ENCODE measurements at places on chromosomes 6 and 20.

DNA sequence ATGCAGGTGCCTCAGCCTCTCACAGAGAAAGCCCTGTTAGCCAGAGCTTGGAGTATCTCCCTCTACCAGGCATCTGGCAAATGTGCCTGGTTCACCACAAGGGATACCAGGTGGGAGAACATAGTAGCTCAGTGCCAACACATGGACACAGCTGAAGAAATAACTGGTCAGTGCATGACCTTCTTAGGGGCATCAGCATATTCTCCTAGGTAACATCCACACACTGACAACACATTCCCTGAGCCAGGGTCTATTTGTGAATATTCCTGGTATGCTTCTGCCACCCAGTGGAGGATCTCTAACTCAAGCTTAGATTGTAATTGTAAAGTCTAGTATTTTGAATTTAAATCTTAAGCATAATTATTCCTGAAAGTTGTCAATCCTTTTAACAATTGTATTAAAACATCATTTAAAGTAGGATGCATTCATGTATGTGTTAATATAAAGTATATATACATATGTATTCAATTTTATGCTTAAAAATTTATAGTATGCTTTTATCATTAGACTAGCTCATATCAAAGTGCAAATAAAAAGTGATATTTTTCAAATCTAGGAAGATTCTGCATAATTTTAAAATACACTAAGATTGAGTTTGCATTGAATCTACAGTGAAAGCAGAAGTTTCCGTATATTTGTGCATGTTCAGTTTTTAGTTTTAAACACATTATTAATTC is 45.3 kb upstream of the COL21A1 start:
- peak; percentile 76 for DNase-seq

GRCh38 chr6:42260972-42261371 is 43.3 kb upstream of the MRPS10 start:
- DNase-seq, result peak; percentile 30

DNA sequence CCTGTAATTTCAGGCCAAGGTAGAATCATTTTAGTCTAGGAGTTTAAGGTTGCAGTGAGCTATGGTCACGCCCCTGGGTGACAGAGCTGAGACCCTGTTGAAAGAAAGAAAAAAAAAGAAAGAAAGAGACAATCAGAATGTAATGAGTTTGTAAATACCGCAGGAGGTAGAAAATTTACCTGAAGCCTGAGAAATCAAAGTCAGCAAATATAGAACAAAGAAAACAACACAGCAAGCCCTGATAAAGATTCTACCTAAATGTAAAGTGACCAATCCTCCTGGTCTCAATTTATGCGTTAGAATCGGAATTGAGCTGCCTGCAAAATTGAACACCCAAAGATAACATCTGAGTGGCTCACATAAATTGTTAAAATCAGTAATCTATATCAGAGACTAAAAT is 146.5 kb upstream of the ZNF184 start:
- DNase-seq, result no peak

GRCh38 chr6:101719521-101719920 is 326.0 kb downstream of the GRIK2 start:
- no peak for DNase-seq

DNA sequence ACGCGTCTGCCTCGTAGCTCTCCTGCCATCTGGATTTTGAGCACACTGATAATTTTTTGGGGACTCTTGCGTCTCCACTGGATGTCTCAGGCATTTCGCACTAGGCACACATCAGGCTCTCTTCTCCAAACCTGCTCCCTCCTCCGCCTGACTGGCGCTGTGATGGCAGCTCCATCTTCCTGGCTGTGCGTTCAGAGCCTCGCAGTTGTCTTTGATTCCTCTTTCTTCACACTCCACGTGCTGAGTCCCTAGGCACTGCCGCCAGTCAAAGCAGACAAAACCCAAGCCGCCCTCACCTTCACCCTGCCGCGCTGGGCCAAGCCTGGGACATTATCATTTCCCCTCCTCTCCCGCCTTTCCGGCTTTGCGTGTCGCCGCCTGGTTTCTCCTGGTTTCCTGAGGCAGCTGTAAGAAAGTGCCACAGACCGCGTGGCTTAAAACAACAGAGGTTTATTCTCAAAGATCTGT is 778 bp downstream of the PSMG4 start:
- DNase-seq, result peak; percentile 36

- no peak for DNase-seq
Observed at GRCh38 chr6:96058082-96058481, 42.3 kb downstream of the FUT9 start.

GRCh38 chr6:76861403-76861802 is 601.9 kb downstream of the HTR1B start:
- DNase-seq, result no peak

DNA sequence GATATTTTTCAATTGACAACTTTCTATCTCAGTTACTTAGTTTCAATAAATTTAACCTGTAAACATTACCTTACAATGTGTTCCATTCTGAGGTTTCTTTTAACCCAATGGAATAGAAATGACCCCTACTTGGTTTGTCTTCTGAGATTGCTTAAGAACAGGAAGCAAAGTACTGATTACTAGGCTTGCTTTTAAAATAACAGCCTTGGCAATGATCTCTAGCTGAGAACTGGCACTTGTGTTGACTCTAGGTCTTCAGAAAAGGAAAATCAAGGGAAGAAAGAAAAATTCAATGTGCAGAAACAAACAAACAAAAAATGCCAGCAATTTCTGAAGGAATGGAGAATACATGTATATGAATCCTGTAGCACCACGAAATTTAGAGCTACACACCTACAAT is 66.1 kb downstream of the SYNE1 start:
- no peak for DNase-seq

Measured in AG08395 (cell line).